ENCODE measurements at places on chromosomes 11 and 22.

- DNase-seq: no peak
Observed at GRCh38 chr11:45725776-45726492, 60.5 kb upstream of the CHST1 start.

DNA sequence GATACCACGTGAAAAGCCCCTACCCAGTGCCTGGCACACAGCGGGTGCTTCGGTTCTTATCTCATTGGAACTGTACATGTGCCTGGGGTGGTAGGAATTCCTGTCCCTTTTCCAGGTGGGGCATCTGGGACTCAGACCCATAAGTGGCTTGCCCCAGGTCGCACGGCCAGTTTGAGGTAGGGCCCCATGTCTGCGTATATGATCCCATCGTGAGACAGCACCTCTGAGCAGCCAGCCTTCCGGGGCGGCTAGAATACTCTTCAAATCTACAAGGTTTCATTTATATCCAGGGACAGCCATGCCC lies 33.5 kb upstream of the SMIM38 start:
- no peak for DNase-seq

- no peak for DNase-seq
Observed at GRCh38 chr11:129275828-129276227, 83.7 kb upstream of the ARHGAP32 start.

DNA sequence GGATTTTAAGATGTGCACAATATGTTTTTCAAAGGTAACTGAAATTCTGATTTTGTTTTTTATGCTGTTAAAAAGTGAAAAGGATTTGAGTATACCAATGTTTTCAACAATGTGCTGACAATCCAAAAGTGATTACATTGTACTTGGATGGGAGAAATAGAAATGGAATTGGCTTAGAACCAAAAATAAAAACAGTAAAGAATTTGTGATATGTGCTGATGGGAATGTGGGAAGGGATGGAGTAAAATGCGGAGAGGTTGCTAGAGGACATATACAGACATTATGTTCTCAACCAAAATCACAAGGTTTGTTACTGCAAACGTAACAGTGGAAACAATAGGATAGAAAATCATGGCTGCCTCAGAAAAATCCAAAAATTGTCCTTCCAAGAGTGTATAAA lies 279.3 kb upstream of the TENM4 start:
- DNase-seq: no peak

GRCh38 chr11:114929351-114930000 lies 251.1 kb downstream of the NXPE2 start:
- DNase-seq: no peak

- no peak for DNase-seq
Observed at GRCh38 chr11:68583041-68583446, 101.3 kb upstream of the GAL start.

GRCh38 chr22:29604076-29604360 lies 585 bp downstream of the NF2 start:
- no peak for DNase-seq

GRCh38 chr11:121464352-121464946 lies 11.7 kb upstream of the SORL1-AS1 start:
- DNase-seq: peak; percentile 54

- no peak for DNase-seq
Observed at GRCh38 chr22:40894417-40894816, 32.5 kb upstream of the DNAJB7 start.

DNA sequence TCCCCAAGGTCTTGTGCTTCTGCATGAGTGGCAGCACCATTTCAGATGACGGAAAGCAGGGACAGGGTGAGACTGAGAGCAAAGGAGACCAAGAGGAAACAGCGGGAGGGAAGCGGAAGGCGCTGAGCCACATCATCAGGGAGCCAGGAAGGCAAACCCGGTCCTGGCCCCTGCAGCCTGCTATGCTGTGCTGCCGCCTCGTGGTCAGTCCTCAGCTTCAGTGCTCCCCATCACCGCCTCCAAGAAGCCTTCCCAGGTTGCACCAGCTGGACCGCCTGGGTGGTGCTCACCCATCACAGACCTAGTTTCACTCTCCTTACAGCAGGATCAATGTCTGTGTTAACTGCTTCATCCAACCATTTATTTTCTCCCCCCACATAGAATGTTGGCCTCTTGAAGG lies 73.0 kb upstream of the PHF21B start:
- no peak for DNase-seq

- DNase-seq: no peak
Observed at GRCh38 chr11:70002433-70002832, 75.7 kb upstream of the ANO1 start.

- DNase-seq: no peak
Observed at GRCh38 chr11:17939542-17939941, 73.3 kb downstream of the SERGEF start.

DNA sequence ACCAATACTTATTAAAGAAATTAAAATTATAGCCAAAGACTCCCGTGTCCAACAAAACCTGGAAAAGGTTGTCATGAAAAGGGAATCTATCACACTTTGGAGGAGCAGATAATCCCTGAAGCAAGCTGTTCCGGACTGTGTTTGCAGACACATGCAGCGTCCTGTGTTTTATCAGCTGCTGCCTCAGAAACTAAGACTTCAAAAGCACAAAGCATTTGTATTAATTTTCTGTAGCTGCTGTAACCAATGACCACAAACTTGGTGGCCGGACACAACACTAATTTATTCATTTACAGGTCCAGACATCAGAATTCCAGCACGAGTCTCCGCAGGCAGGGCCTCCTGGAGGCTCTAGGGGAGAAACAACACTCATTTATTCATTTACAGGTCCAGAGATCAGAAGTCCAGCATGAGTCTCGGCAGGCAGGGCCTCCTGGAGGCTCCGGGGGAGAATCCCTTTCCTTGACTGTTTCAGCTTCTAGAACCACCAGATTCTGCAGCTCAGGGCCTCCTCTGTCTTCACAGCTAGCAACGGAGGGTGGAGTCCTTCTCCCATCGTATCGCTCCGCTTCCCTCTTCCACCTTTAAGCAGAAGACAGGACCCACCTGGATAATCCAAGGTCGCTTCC lies 465.3 kb downstream of the BRD1 start:
- DNase-seq: no peak

- DNase-seq: no peak
Observed at GRCh38 chr11:73204711-73205121, 13.4 kb upstream of the P2RY2 start.

GRCh38 chr22:44587737-44588310 lies 89.8 kb upstream of the RTL6 start:
- no peak for DNase-seq

DNA sequence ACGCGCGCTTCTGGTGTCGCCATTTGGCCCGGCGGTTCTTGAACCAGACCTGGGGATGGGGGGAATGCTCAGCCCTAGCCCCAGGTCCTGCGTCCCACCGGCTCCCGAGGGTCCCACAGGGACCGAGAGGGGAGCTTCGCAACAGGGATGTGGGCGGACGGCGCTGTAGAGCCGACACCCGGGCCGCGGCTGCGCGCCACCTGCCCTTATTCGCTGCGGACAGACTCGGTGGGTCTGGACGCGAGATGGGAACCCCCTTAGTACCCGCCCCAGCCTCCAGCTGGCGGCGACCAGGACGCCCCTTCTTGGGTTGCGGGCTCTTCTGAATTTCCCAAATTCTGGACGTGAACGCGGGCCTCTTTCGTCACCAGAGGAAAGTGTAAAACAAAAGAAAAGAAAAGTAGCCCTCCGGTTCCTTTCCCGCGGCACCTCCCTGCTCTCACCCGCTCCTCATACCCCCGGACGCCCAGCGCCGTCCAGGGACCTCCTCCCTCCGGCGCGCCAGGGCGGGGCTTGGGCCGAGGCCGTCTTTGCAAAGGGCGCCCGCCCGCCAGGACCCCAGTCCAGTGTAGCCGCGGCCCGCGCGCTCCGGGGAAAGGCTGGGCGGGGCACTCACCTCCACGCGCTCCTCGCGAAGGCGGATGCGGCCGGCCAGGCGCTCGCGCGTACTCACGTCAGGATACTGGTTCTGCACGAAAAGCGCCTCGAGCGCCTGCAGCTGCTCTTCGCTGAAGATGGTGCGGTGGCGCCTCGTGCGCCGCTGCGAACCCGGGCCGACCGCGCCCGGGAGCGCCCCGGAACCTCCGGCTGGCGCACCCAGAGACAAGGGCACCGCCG lies 827 bp downstream of the GSC2 start:
- DNase-seq: no peak

- DNase-seq: no peak
Observed at GRCh38 chr11:64608046-64608445, 17.0 kb downstream of the SLC22A12 start.

GRCh38 chr11:101215069-101215468 lies 85.5 kb upstream of the PGR start:
- DNase-seq: no peak

- no peak for DNase-seq
Observed at GRCh38 chr22:30104501-30105156, 24.4 kb downstream of the HORMAD2 start.

DNA sequence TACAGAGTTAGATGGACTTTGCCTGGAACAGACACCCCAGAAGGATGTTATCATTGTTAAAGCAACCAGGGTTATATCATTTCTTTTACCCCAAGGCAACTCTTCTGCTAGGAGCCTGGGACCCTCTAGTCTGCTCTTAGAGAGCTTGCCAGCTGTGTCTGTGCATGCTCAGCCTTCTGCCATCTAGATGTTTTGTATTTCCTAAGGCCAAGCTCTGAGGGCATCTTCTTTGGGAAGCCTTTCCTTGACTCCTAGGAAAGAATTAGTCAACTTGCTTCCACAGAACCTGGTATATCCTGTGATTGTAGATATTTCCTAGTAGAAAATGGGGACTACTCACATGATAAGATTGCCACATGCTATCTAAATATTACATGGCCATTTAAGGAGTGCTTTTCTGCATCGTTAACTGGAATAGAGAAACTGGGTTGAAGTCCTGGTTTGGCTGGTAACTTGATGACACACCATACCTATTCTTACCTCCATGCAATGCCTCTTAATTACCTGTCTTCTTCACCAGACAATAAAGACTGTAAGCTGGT lies 87.6 kb downstream of the STIM1 start:
- DNase-seq: no peak

DNA sequence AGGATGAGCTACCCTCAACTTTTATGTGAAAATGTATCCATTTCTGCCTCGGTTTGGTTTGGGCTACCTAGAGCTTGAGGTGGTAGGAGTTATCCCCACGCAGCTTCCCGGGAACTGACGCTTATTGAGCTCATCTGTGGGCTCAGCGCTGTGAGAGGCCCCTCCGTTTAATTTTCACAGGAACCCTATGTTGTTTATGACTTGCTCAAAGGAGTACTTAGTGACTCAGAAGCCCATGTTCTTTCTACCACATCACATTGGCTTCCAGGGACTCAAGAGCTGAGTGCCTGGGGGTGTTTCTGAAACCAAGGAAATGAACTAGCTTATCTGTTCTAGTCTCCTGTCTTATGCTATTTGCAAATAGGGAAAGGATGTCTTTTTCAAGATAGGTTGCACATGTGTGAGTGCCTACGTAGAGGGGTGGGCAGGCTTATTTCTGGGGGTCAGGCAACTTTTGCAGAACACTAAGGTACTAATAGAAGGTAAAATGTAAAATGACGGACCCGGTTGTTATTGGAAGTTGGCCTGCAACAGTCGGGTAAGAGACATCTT lies 40.5 kb downstream of the MICAL2 start:
- DNase-seq: no peak

GRCh38 chr22:19807914-19808872 lies 46.5 kb downstream of the GNB1L start:
- no peak for DNase-seq

DNA sequence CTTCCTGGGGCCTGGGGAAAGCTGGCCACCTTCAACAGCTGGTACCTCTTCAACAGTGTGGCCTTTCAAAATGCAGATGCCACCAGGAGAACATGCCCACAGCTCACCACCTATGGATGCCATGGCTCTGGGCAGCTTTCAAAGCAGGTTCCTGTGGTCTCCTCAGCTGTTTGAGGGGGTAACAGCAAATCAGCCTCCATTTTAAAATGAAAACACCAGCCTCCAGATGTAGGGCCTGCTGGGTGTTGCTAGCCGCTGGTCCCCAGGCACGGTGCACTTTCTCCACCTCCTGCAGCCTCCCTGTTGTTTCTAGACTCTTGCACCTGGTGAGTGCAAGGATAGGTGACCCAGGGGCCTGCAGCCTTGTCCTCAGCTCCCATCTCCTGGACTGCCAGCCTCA lies 10.0 kb downstream of the CDPF1 start:
- DNase-seq: no peak

GRCh38 chr22:42948294-42948693 lies 66.7 kb downstream of the PACSIN2 start:
- DNase-seq: no peak
